ENCODE measurements at places on chromosomes 3 and 15.

- no peak for DNase-seq
Observed at GRCh38 chr3:179933080-179933479, 103.7 kb downstream of the PEX5L start.

GRCh38 chr3:12286927-12287726 is 1.7 kb upstream of the PPARG start:
- no peak for DNase-seq

DNA sequence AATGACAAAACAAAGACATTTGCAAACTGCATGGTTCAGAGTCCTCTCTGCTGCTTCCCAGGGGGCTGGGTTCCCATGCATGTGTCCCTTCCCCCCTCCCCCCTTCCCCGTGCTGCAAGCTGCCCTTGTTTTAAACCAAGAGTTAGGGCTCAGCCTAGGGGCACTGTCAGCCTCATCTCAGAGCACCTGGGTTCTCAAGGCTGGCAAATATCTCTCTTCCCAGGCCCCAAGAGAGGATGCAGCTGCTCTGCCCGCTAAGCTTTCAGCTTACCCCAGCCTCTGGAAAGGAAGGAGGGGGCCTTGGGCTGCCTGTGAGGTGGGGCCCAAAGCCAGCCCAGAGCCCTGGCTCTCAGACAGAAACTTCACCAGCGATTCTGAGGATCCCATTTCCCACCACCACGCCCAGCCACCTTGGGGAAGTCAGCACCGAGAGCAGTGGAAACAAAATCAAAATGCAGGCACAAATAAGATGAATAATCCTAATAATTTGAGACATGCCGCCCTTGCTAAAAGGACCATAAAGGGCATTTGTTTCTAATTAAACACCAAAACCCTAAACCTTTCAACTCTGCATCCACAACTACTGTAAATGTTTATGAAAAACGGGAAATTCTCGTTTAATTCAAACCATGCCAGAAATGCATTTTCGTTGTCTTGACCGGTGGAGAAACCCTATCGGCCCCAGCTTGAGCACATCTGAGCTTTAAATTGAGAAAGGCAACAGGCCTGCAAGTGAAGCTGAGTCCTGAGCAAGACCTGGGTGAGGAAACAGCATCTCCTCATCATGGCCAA is 67.7 kb upstream of the WNT5A start:
- DNase-seq, result no peak

GRCh38 chr3:120438665-120439370 is 12.0 kb downstream of the FSTL1 start:
- no peak for DNase-seq

DNA sequence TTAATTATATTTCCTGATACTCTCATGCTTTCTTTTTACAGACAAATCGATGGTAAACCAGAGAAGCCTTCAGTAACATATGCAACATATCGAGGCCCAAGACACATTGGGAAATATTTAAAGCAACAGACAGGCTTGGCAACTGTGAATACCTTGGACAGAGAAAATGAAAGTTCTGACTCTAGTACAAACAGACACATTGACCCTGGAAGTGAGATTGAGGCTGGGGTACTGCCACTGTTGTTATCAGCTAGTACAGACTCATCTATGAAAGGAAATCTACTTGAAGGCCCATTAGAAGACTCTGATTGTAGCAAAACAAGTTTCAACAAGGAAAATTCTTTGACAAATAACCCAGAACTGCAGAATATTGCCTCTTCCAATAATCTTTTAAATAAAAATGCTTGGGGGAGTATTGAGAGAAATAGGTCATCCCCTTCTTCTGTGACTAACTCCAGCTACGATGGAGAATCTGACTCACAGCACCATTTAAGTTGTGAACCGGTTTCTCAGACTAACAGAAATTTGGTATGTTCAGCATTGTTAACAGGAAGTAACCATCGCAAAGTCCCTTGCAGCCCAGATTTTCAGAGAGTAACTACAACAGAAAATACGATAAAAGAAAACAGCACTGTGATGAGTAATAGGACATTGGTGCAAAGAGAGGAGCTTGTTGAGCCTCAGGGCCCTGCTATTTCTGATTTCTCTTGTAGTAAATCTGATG is 50.2 kb downstream of the CRYBG3 start:
- DNase-seq, result no peak

DNA sequence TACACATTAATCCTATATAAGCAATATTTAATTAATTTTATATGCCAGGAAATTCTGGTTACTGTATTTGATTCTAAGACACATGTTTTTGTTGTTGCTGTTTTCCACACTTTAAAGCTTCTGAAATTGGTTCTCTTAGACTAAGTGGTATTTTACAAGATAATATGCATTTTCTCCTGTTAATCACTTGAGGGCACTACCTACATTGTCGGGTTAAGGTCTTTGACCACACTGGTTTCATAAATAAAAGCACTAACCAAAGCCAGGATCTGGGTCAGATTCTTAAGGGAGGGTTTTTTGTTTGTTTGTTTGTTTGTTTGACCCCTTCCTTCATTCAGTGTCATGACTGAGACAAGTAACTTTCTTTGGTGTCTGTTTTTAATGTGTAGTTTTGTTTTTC is 590.2 kb downstream of the RBMS3 start:
- DNase-seq, result no peak

DNA sequence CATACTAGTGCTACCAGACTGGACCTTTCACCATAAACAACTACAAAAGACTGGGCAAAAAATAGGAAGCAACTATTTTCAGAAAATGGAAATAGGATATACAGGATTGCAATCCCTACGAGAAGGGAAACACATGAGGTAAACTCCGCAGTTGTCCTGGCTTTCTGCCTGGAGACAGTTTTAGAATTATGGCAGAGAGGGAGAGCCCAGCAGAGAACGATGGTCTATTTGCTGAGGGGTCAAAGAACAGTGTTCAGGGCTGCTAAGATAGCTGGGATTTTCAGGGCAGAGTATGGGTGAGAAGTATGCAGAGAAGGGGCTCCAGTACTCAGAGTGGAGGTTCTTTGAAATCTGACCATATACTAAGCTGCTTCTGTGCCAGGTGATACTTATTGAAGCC is 163.4 kb downstream of the CHDH start:
- DNase-seq, result no peak

- DNase-seq, result no peak
Observed at GRCh38 chr3:18245721-18246120, 179.4 kb downstream of the SATB1 start.

DNA sequence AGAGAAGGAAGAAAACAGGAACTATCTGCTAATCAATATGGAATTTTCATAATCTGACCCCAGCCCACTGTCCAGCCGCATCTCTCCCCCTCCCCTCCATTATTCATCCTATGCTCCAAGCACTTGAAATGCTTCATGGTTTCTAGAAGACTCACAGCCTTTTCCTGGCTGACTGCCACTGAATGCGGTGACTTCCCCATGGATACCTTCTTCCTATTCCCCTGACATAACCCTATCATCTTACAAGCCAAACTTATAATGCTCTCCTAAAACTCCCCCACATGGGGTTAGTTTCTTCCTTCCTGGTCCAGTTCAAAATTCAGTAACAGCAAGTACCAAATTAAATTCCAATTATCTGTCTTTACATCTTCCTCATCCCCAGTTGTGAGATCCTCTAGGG is 31.2 kb upstream of the PTX3 start:
- no peak for DNase-seq

GRCh38 chr3:100899440-100900091 is 93.7 kb downstream of the ABI3BP start:
- DNase-seq, result no peak

DNA sequence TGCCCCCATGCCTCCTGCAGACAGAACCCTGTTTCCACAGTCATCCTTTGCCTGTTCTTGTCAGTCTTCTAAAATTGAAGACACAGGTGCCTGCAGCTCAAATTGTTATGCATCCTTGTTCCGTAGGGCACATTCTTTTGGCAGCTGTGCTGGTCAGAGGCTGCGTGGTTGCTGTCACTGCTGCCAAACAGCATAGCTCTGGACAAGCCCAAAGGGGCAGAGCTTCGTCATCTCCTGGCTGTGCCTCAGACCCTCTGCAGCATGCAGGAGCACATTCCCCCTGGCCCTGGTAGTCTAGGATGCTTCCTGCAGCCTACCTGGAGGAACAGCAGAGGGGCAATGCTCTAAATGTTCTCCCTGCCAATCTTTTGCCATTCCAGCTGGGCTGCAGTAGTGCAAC is 2.1 kb upstream of the FBXL22 start:
- no peak for DNase-seq

GRCh38 chr3:27681249-27681748 is 40.8 kb downstream of the EOMES start:
- DNase-seq, result no peak

- no peak for DNase-seq
Observed at GRCh38 chr3:354432-354831, 157.9 kb downstream of the CHL1 start.

DNA sequence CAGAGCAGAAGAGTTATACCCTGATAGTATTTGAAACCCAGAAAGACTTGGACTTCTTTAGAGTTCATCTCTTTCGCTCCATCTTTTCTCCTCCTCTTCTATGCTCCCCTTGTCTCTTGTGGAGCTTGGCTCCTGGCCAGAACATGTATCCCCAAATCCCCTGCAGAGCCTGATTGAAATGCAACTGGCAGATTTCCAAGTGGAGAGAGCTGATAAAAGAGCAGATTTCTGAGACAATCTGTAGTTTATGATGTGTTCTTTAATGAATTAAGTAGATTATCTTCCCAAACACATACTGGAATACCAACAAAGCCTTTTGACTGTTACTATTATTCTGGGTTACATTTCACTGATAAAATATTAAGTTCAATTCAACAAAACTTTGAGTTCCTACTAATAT is 33.4 kb downstream of the UNC13C start:
- no peak for DNase-seq
